Smooth muscle cell of trachea (primary cell): ENCODE measurements at places on chromosomes 2 and 18. TPM values are rescaled to one million over a fixed set of nuclear protein-coding genes. Genes with fewer than 3 reads are reported as not detected.

Gene GAL3ST2
- 0.15 TPM in 1 of 2 replicates, not detected in the other for total RNA-seq

Gene LRRTM4
- under 0.01 TPM in 1 of 2 replicates, not detected in the other for total RNA-seq

Gene STEAP3
- 25.6 and 34.6 TPM in 2 replicates for total RNA-seq

Gene TUBA3D
- total RNA-seq, result not detected in 2 replicates

Gene PRKAG3
- total RNA-seq, result 0.15 and 0.50 TPM in 2 replicates

Gene B4GALT6
- 2.6 and 6.0 TPM in 2 replicates for total RNA-seq

Gene SMPD4
- total RNA-seq, result 18.5 and 31.0 TPM in 2 replicates

Gene DNAH6
- total RNA-seq, result 0.17 and 0.58 TPM in 2 replicates

Gene DLX2
- total RNA-seq, result 0.17 and 0.29 TPM in 2 replicates

Gene IL1R2
- 0.83 TPM in 1 of 2 replicates, not detected in the other for total RNA-seq

Gene FAM161A
- total RNA-seq, result 1.3 and 2.8 TPM in 2 replicates

Gene RNU2-63P
- not detected in 2 replicates for total RNA-seq

Gene PPP1R1C
- 0.33 and 2.2 TPM in 2 replicates for total RNA-seq

Gene COL6A3
- 2,183 and 3,095 TPM in 2 replicates for total RNA-seq

Gene USP37
- total RNA-seq, result 7.3 and 7.4 TPM in 2 replicates

Gene MEP1B
- total RNA-seq, result 0.17 TPM in 1 of 2 replicates, not detected in the other

Gene HOXD9
- 0.17 TPM in 1 of 2 replicates, not detected in the other for total RNA-seq

Gene DQX1
- total RNA-seq, result under 0.01 and 0.29 TPM in 2 replicates

Gene GPR45
- not detected in 2 replicates for total RNA-seq

Gene DNAH7
- total RNA-seq, result 0.66 and 2.3 TPM in 2 replicates

Gene AOX1
- total RNA-seq, result 38.1 and 41.0 TPM in 2 replicates

Gene FBLN7
- 0.17 and 0.29 TPM in 2 replicates for total RNA-seq

Gene RAX
- not detected in 2 replicates for total RNA-seq

Gene RRM2
- total RNA-seq, result 5.3 and 34.2 TPM in 2 replicates

Gene CROCC2
- total RNA-seq, result 0.50 and 1.0 TPM in 2 replicates

Gene NAT8
- total RNA-seq, result not detected in 2 replicates

Gene ZNF516
- total RNA-seq, result 29.1 and 56.4 TPM in 2 replicates

Gene CABYR
- total RNA-seq, result 7.7 and 10.1 TPM in 2 replicates

Gene SLC5A7
- total RNA-seq, result not detected in 2 replicates

Gene FAM228A
- total RNA-seq, result 1.3 and 6.0 TPM in 2 replicates
